ENCODE measurements at places on chromosomes 6 and 20.

DNA sequence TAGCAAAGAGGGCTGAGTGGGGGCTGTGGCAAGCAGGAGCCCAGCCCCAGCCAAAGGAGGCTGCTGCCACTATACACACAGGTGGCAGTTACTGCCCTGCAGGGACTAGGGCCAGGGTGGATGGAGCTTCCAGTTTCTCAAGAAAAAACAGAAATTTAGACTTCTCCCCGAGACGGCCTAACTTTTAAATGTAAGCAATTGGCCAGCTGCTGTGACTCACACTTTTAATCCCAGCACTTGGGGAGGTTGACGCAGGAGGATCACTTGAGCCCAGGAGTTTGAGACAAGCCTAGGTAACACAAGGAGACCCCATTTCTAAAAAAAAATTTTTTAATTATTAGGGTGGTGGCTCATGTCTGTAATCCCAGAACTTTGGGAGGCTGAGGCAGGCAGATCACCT, 98.2 kb upstream of the NFATC2 start:
- DNase-seq, result no peak

DNA sequence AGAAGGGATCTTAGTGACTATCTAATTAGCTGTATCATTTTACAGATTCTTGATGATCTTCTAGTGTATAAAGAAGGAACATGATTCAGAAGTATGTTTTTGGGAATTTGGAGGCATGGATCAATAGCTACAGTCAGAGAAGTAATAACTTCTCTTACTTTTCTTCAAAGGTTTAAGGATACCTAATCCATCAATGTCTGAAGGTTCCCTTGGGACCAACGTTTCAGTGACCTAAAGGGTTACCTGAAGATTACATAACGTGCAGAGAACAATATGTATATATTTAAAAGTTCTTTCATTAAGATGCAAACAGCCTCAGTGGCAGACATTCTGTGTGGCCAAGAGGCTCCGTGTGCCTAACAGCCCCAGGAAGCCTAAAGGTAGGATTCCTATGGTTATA, 3.2 kb downstream of the HDAC2 start:
- DNase-seq, result no peak

DNA sequence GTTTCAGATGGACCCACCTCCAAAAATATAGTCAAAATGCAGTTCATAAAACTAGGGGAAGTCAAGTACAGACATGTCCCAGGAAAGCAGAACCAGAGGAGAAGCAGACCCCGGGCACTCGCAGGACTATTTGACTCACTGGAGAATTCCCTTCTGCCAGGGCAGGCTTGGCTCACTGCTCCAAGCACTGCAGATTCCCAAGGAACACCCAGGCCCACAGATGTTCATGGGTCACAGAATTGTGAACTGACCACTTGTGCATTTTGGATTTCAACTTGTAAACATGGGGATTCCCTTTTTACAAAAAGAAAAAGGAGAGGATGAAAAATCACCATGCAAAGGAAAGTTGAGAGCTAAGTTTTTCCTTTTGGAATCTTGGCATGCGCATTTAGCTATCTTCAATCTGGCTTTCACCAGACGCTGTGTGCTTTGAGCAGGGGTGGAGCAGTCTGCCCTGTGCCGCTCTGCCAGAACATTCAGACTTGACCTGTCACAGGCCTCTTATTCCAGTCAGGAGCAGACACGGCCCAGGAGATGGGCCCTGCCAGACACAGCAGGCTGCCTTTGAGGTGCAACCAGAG, 237.5 kb upstream of the TAB2 start:
- DNase-seq, result no peak

DNA sequence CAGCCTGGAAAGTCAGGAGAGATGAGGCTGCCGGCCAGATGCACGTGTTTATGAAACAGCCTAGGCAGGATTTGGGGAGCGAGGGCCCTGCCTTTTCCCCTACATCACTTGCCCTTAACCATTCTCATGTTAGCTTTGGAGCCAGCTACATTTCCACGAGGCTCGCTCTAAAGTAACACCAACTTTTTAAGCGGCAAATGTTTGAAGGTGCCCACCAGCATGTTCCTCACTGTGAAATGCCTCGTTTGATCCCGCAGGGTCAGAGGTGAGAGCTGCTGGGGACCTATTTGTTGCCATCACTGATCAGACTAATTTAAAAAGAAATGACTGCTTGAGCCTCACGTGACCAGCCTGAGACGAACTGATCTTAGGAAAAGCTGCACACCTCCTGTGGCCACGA, 51.6 kb upstream of the DACT2 start:
- DNase-seq, result no peak

- no peak for DNase-seq
These were observed 77.9 kb upstream of the DOK5 start for GRCh38 chr20:54397292-54398140.

- no peak for DNase-seq
These were observed 35.0 kb downstream of the DTNBP1 start for GRCh38 chr6:15627821-15628220.

- DNase-seq, result no peak
These were observed 610.3 kb downstream of the RNF144B start for GRCh38 chr6:18997375-18997826.
